Astrocyte (in vitro differentiated cells and primary cell): ENCODE measurements at places on chromosomes 12 and 14. TPM values are rescaled to one million over a fixed set of nuclear protein-coding genes. Genes with fewer than 3 reads are reported as not detected.

OR4K1 gene
- total RNA-seq = not detected in 2 replicates

KLRC2 gene
- total RNA-seq = 1.2 and 4.1 TPM in 2 replicates

TSPAN11 gene
- total RNA-seq = 9.5 and 12.4 TPM in 2 replicates

CFAP54 gene
- total RNA-seq = 0.62 and 1.1 TPM in 2 replicates

GRCh38 chr14:47392326-47392725 lies 283.1 kb downstream of the MDGA2 start:
- DNase-seq = peak; percentile 2
- H3K36me3 ChIP-seq = no peaks in the 10 kb centered on the region
- H3K27me3 ChIP-seq = no peaks in the 10 kb centered on the region
- no peak overlapping the region for H3K27ac ChIP-seq
- H3K4me1 ChIP-seq = no peaks in the 10 kb centered on the region

- no peak overlapping the region for H3K27ac ChIP-seq
- no peaks in the 10 kb centered on the region for H3K27me3 ChIP-seq
- DNase-seq = peak; percentile 3
- H3K4me3 ChIP-seq = no peak overlapping the region
Observed at GRCh38 chr12:58176296-58176869, 235.0 kb downstream of the ATP23 start.

DNA sequence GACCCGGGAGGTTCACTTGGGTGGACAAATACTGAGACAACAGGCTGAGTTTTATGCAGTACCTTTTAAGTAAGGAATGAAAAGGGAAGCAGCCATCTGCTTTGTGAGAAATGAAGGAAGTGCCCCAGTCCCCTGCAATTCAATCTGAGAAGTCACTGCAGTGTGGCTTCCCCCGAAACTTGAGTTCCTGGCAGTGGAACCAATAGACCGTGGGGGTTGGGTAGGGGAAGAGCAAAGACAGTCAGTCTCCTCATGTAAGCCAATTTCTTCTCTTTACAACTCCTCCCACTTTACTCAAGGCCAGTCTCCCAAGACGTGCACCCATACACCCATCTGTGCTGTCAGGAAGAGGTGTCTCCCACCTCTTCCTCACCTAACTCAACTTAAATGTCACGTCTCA lies 206.5 kb downstream of the BCAT1 start:
- no peak overlapping the region for H3K4me3 ChIP-seq
- no peak for DNase-seq
- no peaks in the 10 kb centered on the region for H3K36me3 ChIP-seq
- H3K27ac ChIP-seq = no peak overlapping the region
- no peaks in the 10 kb centered on the region for H3K27me3 ChIP-seq

DNA sequence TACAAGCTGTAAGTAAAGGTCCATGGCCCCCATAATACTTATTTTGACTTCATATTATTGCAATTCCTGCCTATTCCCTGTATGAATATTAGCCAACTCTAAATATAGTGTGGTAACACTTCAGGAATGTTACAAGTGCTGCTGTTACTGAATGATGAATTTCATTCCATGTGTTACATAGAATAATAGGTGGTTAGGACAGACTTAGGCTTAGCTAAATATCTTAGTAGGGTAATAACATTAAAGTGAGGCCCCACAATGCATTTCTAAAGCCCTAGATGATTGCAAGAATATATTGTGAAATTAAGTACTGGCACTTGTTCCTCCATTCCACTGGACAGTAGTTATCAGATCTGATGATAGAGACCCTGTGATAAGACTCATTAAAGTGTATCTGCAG lies 182.7 kb downstream of the PCNX1 start:
- H3K4me3 ChIP-seq = no peak overlapping the region
- H3K27ac ChIP-seq = no peak overlapping the region
- H3K27me3 ChIP-seq = no peaks in the 10 kb centered on the region
- DNase-seq = peak; percentile 34

GRCh38 chr14:101400830-101401229 lies 160.5 kb upstream of the DIO3 start:
- H3K27ac ChIP-seq = no peak overlapping the region
- no peaks in the 10 kb centered on the region for H3K36me3 ChIP-seq
- H3K27me3 ChIP-seq = peaks cover 1% of the 10 kb centered on the region
- H3K4me3 ChIP-seq = no peak overlapping the region
- no peaks in the 10 kb centered on the region for H3K4me1 ChIP-seq
- DNase-seq = no peak

DNA sequence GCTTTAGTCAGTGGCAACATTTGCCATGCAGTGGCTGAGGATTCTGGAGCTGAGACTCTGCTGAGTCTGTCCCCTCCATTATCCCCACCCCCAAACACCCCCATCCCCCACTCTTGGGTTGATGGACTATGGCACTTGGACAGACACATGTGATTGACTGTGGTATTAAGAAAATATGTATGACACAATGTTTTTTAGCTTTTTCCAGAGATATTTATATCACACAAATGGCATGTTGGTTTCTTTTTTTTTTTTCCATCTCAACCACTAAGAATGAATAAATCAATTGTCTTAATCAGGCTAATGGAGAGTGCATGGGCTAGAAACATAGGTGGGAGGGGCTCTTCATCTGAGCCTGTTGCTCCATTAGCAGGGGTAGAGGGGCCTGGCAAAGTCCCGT lies 30.7 kb upstream of the MAP1LC3B2 start:
- peak; percentile 61 for DNase-seq
- H3K36me3 ChIP-seq = no peaks in the 10 kb centered on the region
- H3K27ac ChIP-seq = peak overlapping the region; percentile 70
- H3K27me3 ChIP-seq = no peaks in the 10 kb centered on the region

- no peak overlapping the region for H3K4me3 ChIP-seq
- DNase-seq = no peak
- peaks cover 2% of the 10 kb centered on the region for H3K27me3 ChIP-seq
- no peaks in the 10 kb centered on the region for H3K36me3 ChIP-seq
- H3K4me1 ChIP-seq = no peaks in the 10 kb centered on the region
- H3K27ac ChIP-seq = no peak overlapping the region
Observed at GRCh38 chr12:94585626-94586025, 64.7 kb downstream of the TMCC3 start.

DNA sequence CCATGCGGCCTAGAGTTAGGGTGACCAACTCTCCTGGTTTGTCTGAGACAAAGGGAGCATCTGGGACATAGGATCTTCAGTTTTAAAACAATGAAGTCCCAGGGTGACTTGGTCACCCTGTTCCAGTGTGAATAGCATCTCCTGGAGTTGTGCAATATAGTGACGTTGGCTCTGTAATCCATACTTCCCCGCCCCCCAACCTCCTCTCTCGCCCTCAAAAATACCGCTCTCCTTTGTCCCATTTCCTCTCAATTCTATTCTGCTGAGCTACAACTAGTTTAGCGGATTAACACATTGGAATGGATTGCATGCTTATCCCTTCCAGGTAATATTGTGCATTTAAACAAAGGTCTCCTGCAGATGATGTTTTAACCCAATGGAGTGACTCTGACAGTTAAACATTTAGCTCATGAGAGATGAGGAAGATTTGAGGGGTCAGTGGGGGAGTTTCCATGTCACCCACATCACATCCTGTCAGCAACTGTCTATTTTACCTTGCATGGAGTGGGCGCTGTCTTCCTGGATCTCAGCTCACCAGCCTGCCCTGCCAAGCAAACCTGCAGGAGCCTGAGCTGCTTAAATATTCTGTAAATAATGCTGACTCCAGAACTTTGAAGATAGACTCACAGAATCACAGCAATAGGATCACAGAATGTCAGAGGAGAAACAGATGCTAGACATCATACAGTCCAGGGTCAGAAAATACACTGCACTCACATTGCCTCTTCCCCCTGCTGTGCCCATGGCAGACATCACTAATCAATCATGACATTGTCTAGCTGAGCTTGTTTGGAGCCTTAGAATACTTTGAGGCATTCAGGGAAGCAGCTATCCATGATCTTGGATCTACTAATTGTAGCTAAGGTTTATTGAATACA lies 43.0 kb downstream of the MAP1LC3B2 start:
- no peak overlapping the region for H3K27ac ChIP-seq
- H3K4me1 ChIP-seq = peaks cover 22% of the 10 kb centered on the region
- H3K27me3 ChIP-seq = no peaks in the 10 kb centered on the region
- H3K4me3 ChIP-seq = no peak overlapping the region
- H3K36me3 ChIP-seq = no peaks in the 10 kb centered on the region

DNA sequence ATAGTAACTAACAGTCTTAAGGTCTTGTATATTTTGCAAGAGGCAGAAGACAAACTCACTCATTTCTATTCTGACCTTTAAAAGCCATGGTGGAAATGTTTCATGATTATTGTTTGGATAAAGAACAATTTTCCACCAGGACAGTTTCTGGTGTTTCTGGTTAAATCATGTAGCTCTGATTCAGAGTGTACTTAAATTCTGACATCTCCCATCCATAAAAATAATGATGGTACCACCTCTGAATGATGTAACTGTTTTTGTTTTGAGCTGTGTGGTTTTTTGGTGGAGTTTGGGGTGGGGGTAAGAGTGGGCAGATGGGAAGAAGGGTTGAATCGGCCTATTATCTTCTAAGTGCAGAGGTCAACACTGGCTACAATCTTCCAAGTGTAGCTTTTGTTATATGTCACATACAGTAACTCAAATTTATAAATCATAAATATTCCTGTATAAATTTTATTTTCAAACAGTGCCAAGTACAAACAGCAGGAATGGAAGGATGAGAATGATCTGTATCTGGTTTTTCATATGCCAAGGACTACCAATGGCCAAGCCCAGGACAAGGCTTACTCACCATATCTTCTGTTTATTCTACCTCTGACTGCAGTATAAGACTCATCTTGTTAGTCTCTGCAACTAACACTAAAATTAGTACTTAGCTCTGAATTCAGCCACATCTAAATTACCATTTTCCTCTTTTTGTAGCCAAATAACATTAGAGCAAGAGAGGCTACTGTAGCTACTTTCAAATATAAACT lies 108.7 kb downstream of the BCAT1 start:
- peak; percentile 68 for DNase-seq
- peaks cover 24% of the 10 kb centered on the region for H3K4me1 ChIP-seq
- peak overlapping the region; percentile 74 for H3K27ac ChIP-seq
- no peak overlapping the region for H3K4me3 ChIP-seq
- H3K36me3 ChIP-seq = peaks cover 11% of the 10 kb centered on the region

DNA sequence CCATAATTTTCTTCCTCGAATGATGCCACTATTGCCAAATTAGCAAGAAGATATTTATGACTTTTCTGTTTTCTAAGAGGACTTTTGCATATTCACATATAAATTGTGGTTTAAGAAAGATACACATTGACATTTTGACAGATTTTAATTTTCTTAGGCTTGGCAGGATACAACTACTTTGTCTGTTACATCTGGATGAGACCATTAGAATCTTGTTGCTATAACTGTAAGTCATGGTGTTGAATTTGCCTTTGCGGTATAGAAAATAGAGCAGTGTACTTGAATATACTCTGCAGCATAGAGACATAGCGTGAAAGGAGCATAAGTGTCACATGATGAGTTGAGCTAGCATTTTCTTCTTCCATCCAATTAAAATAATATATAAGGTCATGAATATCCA lies 169.3 kb downstream of the FUT8 start:
- no peak for DNase-seq
- no peaks in the 10 kb centered on the region for H3K27me3 ChIP-seq
- H3K36me3 ChIP-seq = no peaks in the 10 kb centered on the region
- no peak overlapping the region for H3K27ac ChIP-seq
- no peak overlapping the region for H3K4me3 ChIP-seq

DNA sequence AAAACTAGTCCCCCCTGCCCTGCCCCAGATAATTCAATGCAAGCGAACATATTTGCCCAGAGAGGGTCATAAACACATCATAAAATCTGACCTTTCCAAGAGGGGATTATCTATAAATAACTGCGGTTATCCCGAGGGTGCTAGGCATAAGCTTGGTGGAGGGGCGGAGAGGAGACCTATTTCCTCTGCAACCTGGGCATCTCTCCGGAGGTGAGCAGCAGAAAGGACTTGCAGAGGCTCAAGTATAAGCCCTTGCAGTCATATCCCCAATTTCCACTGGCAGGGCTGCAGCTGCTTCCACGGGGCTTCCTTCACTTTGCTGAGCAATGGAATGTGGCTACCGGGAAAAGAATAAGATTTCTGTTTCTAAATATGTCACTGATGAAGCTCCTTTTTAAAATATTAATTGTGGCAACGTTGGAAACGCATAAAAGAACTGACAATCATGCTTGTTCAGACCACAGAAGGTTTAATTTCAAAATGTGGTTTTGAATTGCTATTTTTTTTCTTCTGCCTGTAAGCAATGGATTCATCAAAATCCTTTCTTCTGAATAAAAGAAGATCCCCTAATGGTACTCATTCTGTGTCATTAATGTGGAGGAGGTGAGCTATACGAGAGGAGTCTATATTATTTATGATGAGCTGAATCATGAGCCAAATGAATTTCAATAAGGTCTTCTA lies 268.9 kb upstream of the ATP2B1 start:
- no peaks in the 10 kb centered on the region for H3K36me3 ChIP-seq
- no peak overlapping the region for H3K4me3 ChIP-seq
- DNase-seq = peak; percentile 35
- H3K27ac ChIP-seq = no peak overlapping the region

- no peak overlapping the region for H3K27ac ChIP-seq
- no peaks in the 10 kb centered on the region for H3K27me3 ChIP-seq
- peaks cover 17% of the 10 kb centered on the region for H3K4me1 ChIP-seq
- DNase-seq = no peak
- no peaks in the 10 kb centered on the region for H3K36me3 ChIP-seq
Observed at GRCh38 chr14:52789118-52789517, 2.3 kb downstream of the GNPNAT1 start.

DNA sequence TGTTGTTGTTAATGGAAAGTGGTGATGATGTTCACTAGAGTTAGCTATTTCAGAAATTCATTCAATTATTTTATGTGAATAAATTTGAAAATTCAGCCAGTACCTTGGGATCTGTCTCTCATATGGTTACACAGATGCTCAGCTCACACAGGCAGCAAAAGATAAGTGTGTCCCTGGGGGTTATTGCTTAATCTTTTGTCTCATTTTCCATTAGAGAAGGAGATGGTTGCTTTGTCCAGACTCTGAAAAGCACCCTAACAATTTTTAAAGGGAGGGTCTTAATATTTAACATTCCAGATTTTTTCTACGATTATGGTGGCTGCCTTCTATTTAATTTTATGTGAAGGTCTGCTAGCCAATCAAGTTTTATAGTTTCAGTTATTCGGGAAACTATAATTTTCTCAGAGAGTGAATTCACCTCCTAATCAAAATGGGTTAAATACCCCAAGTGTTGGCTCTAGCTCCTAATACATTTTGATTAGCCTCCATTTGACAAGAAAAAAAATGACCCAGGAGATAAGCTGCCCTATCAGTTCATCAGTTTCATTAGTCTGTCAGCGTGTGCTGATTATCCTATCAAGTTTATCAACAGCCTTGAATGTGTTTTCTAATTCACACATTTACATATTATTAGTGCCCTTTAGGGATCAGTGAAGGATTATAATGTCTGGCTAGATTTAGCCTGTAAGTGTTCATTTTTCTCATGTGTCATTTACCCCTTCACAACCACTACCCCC lies 282.1 kb downstream of the TMTC2 start:
- no peak overlapping the region for H3K4me3 ChIP-seq
- no peaks in the 10 kb centered on the region for H3K27me3 ChIP-seq
- H3K36me3 ChIP-seq = no peaks in the 10 kb centered on the region
- no peak overlapping the region for H3K27ac ChIP-seq

- peak; percentile 59 for DNase-seq
- H3K4me1 ChIP-seq = peaks cover 42% of the 10 kb centered on the region
- H3K4me3 ChIP-seq = peak overlapping the region; percentile 35
- peak overlapping the region; percentile 97 for H3K27ac ChIP-seq
Observed at GRCh38 chr12:13195785-13196129, 769 bp upstream of the EMP1 start.
